ENCODE measurements at places on chromosomes 4 and X.

- no peak for DNase-seq
Observed at GRCh38 chrX:154298312-154298711, 2.7 kb downstream of the TKTL1 start.

DNA sequence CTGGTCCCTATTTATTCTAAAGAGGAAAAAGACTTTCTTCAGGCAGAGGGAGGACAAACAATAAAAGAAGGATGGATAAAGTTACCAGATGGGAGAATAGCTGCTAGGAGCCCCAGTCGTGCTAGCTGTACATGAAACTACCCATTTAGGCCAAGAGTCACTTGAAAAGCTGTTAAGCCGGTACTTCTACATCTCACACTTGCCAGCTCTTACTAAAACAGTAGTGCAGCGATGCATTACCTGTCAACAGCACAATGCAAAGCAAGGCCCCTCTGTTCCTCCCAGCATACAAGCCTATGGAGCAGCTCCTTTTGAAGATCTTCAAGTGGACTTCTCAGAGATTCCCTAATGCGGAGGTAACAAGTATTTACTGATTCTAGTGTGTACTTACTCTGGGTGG, 1138.8 kb downstream of the ARAP2 start:
- no peak for DNase-seq

DNA sequence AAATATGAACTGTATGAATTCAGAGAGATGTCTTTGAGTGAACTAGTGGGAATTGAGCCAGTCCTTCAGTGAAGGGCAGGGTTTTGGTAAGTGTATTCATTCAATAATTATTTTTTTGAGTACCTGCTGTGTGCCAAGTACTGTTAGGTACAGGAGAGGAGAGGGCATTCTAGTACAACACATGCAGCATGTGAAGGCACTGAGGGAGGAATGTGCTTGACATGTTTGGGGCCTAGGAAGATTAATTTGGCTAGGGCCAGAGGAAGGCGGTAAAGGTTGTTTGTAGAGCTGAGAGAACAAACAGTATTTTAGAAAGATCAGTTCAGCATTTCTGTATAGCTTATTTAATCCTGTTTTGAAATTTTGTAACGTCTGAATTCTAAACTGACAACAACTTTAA, 27.8 kb downstream of the APOOL start:
- no peak for DNase-seq

DNA sequence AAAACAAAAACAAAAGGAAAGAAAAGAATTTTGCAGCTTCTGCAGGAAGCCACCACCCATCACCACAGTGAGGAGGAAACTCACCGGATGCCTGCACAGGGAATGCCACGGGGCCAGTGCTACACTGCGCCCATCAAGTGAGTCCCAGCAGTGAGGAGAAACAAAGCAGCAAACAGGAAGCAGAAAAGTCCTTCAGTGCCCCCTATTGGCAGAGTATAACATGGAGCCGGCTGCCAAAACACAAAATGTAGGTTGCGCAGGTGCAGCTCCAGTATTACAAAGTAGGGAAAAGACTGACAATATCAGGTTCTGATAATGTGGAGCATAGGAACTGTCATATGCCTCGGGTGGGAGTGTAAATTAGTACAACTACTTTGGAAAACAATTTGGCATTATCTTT, 23.3 kb upstream of the SCML2 start:
- no peak for DNase-seq

DNA sequence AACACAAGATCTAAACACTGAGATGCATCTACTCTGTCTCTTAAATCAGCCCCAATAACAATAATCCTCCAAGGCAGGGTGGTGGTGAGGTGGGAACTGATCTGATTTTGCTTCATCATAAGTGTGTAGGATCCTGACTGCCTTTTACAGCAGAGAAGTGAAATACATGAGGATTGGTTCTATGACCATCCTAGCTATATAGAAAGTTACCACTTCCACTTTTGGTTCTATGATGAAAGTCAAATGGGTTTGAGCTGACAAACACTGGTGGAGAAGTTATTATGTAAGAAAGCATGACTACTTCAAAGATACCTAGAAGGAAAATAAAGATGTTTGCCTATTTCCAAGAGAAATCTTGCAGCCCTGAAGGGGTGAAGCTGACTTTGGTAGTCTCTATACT, 181.6 kb downstream of the NKX6-1 start:
- DNase-seq = no peak

DNA sequence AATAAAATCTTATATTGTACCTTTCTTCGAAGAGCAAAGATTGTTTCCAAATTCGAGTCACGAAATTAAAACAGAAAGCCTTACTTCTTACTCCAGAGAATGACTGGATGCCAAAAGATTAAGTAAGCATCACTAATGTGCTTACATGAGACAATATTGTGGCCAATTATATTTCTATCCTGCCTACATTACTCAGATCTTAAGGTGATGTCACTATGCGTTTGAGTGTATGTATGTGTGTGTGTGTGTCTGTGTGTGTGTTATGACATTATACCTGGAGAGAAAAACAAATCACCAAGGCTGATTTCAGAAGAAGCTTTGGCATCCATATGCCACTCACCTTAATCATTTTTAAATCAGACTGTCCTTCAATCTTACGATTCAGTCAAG, 556.3 kb downstream of the PPARGC1A start:
- no peak for DNase-seq

GRCh38 chr4:83019794-83020494, 9.3 kb upstream of the LIN54 start:
- no peak for DNase-seq

GRCh38 chr4:173517781-173518424, 12.1 kb downstream of the HAND2 start:
- DNase-seq = no peak

DNA sequence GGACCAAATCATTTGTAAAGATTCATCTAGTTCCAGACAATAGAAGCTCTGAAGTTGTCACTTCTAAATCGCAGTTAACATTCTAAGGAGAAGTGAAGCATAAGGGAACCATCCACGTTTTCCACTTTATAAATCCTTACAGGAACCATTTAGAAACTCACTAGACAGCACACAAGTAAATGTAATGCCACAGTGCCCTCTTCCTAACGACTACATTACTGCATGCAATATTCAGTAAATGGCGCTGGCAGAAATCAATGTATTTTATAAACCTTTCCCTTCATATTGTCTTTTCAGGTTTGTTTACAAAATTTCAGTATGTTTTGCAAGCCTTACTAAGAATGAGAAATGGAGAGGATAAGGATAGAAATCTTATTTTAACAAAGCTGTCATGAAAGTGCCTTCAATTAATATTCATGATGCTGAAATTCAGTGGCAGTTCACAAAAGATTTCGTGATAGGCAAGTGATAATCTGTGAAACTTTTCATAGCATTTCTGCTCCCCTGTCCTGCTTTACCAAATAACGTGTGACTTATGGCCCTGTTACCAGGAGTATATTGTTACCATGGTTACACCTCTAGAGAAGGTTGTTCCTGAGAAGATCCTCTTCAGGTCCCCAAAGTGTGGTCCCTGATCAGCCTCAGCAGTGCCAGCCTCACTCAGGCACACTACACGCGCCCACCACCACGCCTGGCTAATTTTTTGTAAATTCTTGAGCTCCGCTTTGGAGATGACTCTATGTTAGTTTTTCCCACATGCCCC, 54.2 kb downstream of the TMA16 start:
- DNase-seq = no peak

GRCh38 chr4:144721994-144722393, 76.0 kb downstream of the HHIP start:
- DNase-seq = no peak

GRCh38 chrX:11189097-11189496, 78.0 kb downstream of the HCCS start:
- no peak for DNase-seq

DNA sequence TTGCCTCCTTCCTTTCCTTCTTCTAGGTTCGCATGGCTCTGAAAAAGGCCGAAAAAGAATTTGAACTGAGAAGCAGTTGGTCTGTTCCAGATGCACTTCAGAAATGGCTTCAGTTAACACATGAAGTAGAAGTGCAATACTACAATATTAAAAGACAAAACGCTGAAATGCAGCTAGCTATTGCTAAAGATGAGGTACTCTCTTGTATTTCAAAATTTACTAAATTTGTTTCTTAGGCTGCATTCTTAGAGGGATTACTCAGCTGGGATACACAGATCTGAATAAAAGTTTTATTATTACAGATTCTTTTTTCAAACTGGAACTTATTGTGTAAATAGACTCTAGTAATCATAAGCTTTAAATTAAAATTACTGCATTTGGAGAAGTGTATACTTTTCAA, 146.9 kb downstream of the STIM2 start:
- DNase-seq = no peak

GRCh38 chr4:151227731-151228130, 49.2 kb upstream of the PRSS48 start:
- no peak for DNase-seq

DNA sequence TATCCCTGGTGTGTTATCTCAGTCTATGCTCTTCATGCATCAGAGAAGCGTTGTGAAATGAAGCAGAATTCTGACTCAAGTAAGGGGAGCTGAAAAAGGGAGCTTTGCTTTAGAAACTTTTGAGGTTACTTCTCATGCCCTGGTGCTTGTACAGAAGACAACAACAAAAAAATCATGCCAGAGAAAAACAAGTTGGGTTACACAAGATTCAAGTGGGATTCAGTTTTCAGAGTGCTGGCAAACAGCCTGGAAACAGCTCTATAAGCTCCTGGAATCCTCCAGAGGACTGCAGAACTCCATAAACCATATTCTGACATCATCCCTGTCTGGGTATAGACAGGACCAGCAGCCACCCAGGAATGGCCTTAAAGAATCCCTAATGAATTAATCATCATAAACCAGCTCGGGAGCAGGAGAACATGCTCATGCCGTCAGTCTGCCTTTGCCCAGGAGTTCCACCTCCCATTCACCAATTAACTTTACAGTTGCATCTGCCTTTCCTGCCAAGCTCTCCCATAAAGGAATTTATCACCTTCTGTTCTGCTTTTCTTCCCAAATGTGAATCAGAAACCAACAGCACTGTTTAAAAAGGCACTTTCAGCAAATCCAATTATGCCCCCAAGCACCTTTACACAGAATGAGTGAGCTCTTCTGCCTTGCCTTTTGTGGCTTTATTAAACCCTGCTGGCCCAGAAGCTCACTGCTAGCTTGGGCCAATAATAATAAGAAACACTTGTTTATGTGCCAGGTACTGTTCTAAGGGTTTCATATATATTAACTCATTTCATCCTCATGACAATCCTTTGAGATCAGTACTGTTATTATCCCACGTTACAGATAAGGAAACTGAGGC, 54.5 kb upstream of the FBXW7 start:
- no peak for DNase-seq

- no peak for DNase-seq
Observed at GRCh38 chrX:110173192-110174175, 144.4 kb downstream of the AMMECR1 start.

- DNase-seq = no peak
Observed at GRCh38 chr4:129526812-129527211, 430.9 kb downstream of the C4orf33 start.

GRCh38 chr4:110514889-110515479, 39.0 kb downstream of the ENPEP start:
- DNase-seq = no peak

- no peak for DNase-seq
Observed at GRCh38 chr4:62256479-62256878, 1056.4 kb downstream of the ADGRL3 start.

GRCh38 chr4:77578145-77578544, 27.5 kb upstream of the CXCL13 start:
- DNase-seq = no peak

GRCh38 chrX:66676413-66676812, 37.5 kb upstream of the EDA2R start:
- DNase-seq = no peak

DNA sequence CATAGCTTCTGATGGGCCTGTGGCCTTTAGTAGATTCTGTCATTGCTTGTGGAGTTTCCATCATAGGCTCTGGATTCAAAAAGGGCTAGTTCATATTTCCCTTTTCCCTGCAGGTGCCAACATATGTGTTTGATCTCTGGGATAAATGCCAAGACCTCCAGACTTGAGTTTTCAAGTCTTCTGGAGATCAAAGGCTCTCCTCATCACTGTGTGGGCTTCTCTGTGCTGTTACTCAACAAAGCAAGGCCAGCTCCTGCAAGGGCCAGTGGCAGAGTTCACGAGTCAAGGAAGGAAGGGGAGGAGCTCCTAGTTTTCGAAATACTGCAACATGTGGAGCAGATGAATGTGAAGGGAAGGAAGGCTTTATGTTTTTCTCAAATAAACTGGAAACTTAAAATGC, 62.7 kb upstream of the SCML1 start:
- DNase-seq = no peak
